Stimulated activated CD4-positive, alpha-beta T cell treated with anti-CD3 and anti-CD28 coated beads, Interleukin-4, amount 100 ng/mL, for 4 hours (primary cell): ENCODE measurements at places on chromosomes 4 and X.

DNA sequence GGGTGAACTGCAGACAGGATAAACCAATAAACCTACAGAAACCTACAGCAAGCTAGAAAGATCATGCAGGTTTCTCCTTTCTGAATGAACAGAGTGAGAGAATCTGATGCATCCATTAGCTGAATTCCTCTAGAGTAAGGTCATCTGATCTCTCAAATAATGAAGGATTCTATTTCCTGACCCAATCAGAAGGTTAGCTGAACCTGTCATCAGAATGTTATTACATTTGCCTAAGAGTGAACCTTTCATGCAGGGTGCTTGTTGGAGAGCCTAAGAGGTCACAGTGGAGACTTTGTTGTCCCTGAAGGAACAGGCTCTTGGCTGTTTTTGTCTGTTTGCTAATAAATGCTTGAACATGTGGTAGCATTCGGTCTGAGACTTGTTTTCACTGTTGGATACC, 24.0 kb downstream of the MEPE start:
- DNase-seq, result no peak

GRCh38 chr4:55545641-55546505, 836 bp downstream of the CLOCK start:
- DNase-seq, result peak; percentile 61

DNA sequence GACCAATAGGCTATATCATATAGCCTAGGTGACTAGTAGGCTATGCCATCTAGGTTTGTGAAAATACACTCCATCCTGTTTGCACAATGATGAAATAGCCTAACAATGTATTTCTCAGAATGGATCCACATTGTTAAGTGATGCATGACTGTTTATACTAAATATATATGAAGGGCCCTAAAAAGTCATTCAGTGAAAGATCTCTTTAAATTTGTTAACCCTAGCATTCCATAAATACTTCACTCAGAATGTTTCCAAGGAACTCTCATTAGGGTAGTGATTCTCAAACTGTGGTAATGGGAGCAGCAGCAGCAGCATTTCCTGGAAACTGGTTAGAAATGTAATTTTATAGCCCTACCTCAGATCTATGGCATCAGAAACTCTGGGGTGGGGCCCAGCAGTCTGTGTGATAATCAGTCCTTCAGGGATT, 74.9 kb downstream of the PRRG1 start:
- DNase-seq, result no peak

- no peak for DNase-seq
These were observed 41.5 kb downstream of the F8 start for GRCh38 chrX:154981116-154981411.

DNA sequence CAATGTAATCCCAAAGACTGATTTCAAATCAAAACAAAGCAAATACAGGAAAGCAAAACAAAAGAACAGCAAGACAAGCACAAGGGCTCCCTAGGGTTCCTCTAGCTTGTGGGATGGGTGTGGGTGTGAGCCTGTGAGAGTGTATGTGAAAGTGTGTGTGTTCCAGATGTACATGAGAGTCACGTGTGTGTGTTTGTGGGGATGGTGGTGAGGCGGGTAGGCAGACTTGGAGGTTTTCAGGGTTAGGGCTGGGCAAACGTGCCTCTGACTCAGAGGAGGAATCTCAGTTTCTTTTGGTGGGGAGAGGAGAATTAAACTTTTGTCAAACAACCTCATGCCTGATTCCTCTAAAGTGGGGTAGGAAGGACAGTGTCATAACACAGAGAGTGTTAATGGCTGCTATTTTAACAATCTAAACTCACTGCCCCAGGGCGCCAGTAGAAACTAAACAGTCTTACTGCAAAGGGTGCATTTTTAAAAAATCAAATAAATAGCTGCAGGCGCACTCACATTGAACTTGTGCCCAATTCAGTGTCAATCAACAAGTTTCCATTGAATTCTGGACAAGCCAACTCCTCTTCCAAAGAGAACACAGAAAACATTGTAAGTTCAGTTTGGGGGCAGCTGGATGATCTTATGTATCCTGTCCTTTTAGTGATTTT, 51.8 kb downstream of the CHRDL1 start:
- no peak for DNase-seq

DNA sequence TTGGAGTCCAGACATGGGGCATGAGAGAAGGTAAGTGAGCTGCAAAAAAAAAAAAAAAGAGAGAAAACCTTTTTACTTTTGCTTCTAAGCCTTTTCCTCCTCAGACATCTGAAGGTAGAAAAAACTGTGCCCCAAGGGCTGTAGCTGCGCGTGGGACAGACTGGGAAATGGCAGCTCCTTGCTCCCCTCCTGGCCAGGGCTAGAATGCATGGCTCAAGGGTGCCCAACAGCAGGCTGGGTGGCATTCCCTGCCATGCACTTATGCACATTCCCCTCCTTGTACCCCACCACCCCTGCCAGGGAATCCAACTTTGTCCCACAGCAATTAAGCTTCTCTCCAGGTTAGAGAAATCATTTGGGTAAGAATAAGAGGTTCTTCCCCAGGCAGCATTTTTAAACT, 421.2 kb downstream of the TRAM1L1 start:
- no peak for DNase-seq

GRCh38 chr4:117817301-117817700, 217.0 kb upstream of the NDST3 start:
- no peak for DNase-seq

GRCh38 chr4:154720618-154721267, 23.1 kb upstream of the LRAT start:
- DNase-seq, result no peak

- no peak for DNase-seq
These were observed 1.6 kb downstream of the TMEM187 start for GRCh38 chrX:153974003-153974725.

DNA sequence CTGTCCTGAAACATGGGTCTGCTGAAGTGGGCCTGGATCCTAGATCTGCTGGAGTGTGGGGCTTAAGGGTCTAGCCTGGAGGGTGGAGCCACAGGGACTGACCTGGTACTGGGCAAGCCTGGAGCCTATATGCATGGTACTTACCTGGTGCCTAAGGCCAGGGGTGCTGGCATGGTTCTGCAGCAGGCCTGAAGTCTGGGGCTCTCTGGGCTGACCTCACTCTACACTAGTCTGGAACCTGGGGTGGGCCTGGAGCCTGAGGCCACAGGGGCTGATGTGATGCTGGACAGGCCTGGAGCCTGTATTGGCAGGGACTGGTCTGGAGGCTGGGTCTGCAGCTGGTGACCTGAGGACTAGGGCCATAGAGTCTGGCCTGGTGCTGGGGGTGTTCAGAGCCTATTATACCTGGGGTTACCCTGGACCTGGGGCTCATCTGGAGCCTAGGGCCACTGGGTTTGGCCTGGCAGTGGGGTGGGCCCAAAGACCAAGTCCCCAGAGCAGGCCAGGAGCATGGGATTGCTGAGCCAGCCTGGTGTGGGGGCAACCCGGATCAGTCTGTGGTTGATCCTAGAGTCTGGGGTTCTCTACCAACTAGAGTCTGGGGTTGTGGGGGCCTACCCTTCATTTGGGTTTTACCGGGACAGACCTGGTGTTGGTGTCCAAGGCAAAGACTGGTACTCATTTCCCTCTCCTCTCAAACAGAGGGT, 179.6 kb downstream of the SLC4A4 start:
- DNase-seq, result no peak

GRCh38 chrX:85365370-85365995, 14.0 kb downstream of the POF1B start:
- no peak for DNase-seq

DNA sequence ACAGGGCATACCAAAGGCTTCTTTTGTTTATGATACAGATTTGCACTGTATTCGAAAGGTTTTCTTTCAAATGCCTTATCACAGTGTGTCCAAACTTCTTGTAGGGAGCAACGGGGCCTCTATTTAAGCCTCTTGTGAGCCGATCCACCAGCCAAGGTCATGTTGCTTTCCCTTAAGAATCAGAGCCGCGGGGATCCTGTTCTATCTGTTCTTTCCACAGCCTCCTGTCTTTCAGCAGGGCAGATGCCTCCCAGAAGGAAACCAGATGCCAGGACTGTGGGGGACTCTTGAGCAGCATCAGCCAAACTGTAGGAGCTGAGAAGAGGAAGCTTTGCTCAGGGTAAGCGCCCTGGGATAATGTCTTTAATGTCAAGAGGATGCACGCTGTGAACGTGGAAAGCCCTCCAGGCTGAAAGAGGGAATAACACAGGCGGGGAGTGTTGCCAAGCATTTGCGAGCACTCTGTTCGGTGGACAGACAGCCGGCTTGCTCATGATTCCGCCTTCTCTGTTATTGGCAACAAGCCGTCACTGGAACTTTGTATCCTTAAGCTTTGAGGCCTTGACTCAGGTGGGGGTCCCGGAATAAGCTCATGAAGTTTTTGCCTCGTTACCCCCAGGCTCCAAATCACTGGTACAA, 279.8 kb upstream of the FRG1 start:
- DNase-seq, result no peak

DNA sequence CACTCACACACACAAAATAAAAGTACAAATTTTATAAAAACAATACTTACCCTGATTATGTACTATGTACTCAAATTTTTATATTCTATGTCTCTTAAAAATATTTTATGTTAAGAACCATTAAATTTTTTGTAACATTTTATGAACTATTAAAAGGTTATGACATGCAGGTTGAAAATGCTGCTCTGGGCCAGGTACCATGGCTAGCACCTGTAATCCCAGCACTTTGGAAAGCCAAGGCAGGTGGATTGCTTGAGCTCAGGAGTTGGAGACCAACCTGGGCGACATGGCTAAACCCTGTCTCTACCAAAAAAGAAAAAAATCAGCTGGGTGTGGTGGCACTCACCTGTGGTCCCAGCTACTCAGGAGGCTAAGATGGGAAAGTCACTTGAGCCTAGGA, 29.4 kb upstream of the SPINK2 start:
- no peak for DNase-seq

- no peak for DNase-seq
These were observed 154.6 kb upstream of the MAGEB2 start for GRCh38 chrX:30060718-30061117.

GRCh38 chr4:76758290-76758882, 139.6 kb downstream of the SOWAHB start:
- no peak for DNase-seq

DNA sequence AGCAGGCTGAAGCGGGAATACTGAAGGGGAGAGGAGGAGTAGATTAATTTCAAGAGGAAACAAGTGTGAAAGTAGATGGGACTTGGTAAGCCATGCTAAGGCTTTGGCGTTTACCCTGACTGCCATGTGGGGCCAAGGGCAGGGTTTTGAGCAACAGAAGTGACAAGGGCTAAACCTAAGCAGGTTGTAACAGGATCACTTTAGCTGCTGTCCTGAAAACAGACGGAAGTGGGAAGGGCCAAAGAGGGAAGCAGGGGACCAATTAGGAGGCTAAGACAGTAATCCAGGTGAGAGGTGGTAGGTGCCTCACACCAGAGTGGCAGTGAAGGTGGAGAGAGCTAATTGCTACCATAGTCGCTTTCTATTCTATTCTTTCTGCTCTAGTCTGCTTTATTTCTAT, 166.5 kb downstream of the PJA1 start:
- no peak for DNase-seq

DNA sequence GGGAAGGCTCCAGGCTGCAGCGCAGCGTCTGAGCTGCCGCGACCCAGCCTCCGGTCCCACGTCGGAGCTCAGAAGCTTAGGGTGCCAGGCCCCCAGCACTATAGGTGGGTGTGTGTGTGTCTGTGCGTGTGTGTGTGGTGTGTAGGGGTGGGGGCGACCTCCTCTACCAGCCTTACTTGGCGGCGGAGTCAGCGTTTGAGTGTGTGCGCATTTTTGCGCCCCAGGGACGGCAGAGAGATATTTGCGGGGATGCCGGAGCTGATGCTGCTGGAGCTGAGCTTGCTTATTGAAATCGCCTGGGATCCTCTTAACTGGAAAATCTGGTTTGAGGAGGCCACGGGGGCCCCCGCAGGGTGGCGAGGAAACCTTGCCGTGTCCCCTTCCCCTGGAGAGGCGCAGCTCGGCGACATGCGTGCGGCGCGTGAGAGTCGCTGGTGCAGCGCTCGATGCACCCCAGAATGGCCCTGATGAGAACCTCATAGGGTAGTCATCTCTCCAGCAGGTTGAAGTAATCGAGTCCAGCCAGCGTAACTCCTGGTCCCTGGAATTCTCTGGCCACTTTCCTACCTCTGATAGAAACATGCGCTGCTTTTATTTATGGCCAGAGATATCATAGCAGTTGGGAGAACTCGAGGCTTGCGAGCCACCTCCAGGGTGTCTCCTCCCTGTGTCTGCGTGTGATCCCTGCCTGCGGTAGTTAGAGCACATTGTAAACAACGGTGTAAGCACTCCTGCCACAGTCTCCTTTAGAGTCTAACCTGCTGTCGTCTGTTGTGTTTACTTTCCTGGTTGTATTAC, 2.7 kb downstream of the ADGRL3 start:
- no peak for DNase-seq

DNA sequence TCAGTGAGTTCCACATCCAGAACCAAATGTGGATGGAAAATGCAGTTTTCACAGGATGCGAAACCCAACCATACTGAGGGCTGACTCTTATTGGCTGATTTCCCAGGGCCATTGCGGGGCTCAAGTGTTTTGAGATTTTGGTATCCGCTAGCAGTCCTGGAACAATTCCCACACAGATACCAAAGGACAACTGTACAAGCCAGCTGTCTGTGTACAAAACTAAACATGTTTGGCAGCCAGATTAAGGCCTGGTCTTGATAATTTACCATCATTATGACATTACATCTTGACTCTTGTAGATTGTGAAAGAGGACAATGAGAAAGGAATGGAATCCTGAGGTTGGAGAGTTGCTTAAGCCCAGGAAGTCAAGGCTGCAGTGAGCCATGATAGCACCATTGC, 121.9 kb downstream of the DKK2 start:
- no peak for DNase-seq

GRCh38 chr4:144356941-144357381, 216.4 kb upstream of the GYPA start:
- DNase-seq, result no peak

DNA sequence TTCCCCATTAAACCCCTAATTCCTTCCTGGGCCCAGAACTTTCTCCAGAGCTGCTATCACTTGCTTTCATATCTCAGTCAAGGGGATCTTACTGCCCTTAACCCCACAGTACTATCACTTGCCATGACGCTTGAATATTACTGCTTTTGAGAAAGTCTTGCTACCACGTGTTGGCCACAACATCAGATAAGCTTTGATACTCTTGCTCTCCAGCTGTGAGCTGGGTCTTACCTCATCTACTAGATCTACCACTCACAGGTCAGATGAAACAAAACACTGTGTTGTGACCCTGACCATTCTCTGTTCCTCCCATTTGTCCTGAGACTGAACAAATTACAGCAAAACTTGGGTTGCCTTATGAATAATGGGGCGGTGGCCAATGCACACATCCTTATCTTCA, 12.1 kb upstream of the TAPT1 start:
- no peak for DNase-seq

GRCh38 chrX:105999294-105999693, 39.2 kb downstream of the SERPINA7 start:
- DNase-seq, result no peak
